ENCODE measurements at places on chromosomes 1 and 21.

GRCh38 chr21:37555672-37556261 is 189.2 kb downstream of the DYRK1A start:
- DNase-seq: no peak

- DNase-seq: no peak
Observed at GRCh38 chr1:193326296-193326695, 139.9 kb upstream of the B3GALT2 start.

DNA sequence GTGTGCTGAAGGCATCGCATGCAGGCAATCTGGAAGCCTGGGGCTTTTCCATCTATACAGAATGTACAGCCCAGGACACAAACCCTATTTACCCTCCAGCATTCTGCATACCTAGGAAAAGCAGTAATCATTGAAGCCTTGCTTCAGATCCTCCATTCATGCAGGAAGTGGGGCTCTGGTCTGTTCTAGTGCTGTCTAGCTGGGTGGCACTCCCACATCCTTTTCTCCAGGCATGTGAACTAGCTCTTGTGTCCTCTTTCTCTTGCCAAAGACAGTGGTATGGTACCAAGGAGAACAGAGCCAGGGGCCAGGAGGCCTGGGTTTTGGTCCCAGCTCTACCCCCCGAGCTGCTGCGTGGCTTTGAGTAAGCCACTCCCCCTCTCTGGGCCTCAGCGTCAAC is 21.7 kb downstream of the LRP8 start:
- no peak for DNase-seq

- DNase-seq: no peak
Observed at GRCh38 chr1:104353580-104353979, 603.9 kb downstream of the AMY1C start.

DNA sequence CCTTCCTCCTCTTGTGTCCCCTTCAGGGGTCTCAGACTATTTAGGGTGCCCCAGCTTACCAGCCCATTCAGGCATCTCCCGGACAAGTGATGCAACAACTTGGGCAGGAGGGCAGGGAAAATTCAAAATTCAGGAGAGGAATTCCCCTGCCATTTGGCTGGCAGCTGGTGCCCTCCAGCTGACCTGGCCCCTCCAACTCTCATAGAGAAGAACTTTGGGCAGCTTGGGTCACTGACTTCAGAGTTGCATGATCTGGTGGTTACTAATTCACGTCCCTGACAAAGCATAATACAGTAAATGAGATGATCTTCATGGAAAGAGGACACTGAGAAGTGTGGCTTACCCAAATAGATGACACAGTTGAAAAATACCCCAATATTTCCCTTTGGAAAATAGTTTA is at the start of gene FCAMR:
Gene FCAMR (minus strand): TSS at position 15 of the 400 bp plus-strand sequence. CDS start 335 bp downstream, outside the sequence.
- no peak for DNase-seq

GRCh38 chr1:221636967-221637366 is 104.9 kb downstream of the DUSP10 start:
- DNase-seq: no peak

Data from retinal pigment epithelial cell (primary cell).